ENCODE measurements at places on chromosomes 7 and 10. TPM values are rescaled to one million over a fixed set of nuclear protein-coding genes. Genes with fewer than 3 reads are reported as not detected.

PON1 gene
- polyA plus RNA-seq: not detected

LIPM gene
- not detected for polyA plus RNA-seq

FAM25A gene
- polyA plus RNA-seq: 503 TPM

PAPOLB gene
- 0.02 TPM for polyA plus RNA-seq

TMEM176B gene
- 15.6 TPM for polyA plus RNA-seq

MTURN gene
- polyA plus RNA-seq: 9.9 TPM

CFAP46 gene
- polyA plus RNA-seq: 0.40 TPM

All from esophagus (tissue), 2 donors.